Activated B cell treated with CpG ODN at 0.5 μM for 24 hours (primary cell): ENCODE measurements at places on chromosomes 7 and 10.

DNA sequence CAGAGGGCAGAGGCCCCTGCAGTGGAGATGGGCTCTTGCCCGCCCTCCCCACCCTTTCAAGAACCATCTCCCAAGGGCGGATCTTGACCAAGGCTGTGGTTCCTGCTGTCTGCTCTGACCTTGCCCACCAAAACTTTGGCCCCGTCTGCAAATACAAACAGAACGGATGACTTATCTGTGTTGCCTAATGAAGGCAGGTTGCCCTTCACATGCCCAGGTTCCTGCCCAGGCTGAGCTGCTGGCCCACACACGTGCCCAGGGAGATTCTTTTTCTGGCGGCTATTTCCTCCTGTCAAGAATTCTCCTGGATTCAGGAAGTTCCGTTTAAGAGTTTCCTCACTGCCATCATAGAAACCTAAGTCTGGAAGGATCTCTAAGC is 78.3 kb downstream of the PROSER2 start:
- no peak for DNase-seq

DNA sequence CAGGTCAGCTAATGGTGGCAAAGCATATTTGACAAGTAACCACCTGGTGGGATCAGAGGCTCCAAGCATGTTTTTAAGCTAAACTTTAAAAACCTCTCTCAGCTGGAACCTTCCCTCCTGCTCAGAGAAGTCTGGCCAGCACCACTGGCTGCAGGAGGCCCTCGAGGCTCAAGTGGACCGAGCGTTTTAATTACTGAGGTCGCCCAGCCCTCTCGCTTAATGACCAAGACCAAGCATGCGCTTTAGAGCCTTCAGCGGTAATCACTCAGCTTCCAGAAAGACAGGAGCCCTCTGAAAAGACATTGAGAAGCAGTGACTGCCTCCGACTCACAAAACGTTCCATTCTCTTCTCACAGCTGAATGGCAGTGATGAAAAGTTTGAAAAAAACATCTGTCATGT is 383.4 kb upstream of the ADARB2 start:
- DNase-seq: no peak

GRCh38 chr7:92423710-92424131 is 23.6 kb upstream of the GATAD1 start:
- DNase-seq: no peak

DNA sequence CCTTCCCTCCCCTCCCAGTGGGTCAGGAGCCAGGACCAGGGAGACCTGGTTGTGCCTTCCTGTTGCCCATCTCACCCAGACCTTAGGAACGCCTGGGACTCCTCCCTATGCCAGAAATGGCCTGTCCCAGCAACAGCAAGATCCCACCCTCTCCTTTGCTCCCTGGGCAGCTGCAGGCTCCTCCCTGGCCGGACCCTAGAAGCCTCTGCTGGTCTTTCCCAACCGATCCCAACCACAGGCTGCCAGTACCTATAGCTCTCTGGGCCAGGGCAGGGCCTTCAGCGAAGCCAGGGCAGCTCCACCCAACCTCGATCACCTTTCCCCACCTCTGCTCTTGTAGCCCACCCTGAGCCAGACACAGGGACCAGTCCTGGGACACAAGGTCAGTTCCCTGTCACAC is 21.9 kb downstream of the LDB3 start:
- DNase-seq: no peak

GRCh38 chr10:125005312-125006187 is 63.6 kb downstream of the ZRANB1 start:
- no peak for DNase-seq

GRCh38 chr10:114723361-114723760 is 65.3 kb upstream of the ABLIM1 start:
- no peak for DNase-seq

- no peak for DNase-seq
Measured at GRCh38 chr7:137816696-137817320, 30.0 kb downstream of the DGKI start.

GRCh38 chr7:25496476-25497368 is 268.4 kb upstream of the NPVF start:
- no peak for DNase-seq
